ENCODE measurements at places on chromosomes 13 and 19.

DNA sequence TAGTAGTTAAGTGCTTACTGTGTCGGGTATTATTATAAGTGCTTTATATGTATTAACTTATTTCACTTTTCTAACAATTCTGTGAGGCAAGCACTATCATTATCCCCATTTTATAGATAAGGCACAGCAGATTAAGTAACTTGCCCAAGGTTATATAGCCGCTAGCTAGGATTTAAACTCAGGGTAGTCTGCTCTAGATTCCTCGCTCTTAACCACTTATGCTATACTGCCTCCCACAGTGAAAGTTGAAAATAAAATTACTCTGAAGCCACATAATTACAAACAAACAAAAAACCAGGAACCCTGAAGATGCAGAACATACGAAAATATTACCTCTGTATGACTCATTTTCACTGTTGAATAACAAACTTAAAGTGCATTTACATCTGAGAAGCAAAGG lies 3.9 kb downstream of the TEX30 start:
- DNase-seq = no peak

GRCh38 chr19:24004166-24004565 lies 82.8 kb upstream of the ZNF254 start:
- no peak for DNase-seq

- no peak for DNase-seq
These were observed 32.1 kb downstream of the PPP2R1A start for GRCh38 chr19:52221831-52222375.

GRCh38 chr13:31121379-31122140 lies 40.1 kb downstream of the HSPH1 start:
- DNase-seq = no peak

DNA sequence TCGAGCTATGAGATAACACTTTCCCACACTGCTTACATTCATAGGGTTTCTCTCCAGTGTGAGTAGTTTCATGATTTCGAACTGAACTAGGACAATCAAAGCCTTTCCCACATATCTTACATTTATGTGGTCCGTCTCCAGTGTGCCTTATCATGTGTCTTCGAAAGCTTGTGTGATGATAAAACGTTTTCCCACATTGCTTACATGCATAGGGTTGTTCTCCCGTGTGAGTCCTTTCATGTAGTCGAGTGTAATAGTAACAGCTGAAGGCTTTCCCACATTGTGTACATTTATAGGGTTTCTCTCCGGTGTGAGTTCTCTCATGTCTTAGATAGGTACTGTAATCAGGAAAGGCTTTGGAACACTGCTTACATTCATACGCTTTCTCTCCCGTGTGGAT lies 16.3 kb downstream of the ZNF823 start:
- no peak for DNase-seq

- no peak for DNase-seq
These were observed 8.4 kb upstream of the VSTM2B start for GRCh38 chr19:29517412-29517811.

DNA sequence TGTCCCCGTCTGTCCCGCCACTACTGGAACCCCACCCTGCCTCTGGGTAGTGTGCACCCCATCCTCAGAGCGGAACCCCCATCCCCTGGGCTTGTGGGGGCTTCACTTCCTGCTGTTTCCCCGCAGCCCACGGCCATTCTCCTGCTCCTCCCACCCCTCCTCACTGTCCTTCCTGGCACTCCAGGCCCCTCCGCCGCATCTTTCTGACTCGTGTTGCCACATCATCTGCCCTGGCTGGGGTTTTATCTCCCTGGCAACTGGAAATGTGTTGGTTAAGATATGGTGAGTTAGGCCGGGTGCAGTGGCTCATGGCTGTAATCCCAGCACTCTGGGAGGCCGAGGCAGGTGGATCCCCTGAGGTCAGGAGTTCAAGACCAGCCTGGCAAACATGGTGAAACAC lies 37.3 kb downstream of the KDM4B start:
- DNase-seq = no peak

GRCh38 chr13:39970177-39970846 lies 314.9 kb downstream of the COG6 start:
- no peak for DNase-seq

DNA sequence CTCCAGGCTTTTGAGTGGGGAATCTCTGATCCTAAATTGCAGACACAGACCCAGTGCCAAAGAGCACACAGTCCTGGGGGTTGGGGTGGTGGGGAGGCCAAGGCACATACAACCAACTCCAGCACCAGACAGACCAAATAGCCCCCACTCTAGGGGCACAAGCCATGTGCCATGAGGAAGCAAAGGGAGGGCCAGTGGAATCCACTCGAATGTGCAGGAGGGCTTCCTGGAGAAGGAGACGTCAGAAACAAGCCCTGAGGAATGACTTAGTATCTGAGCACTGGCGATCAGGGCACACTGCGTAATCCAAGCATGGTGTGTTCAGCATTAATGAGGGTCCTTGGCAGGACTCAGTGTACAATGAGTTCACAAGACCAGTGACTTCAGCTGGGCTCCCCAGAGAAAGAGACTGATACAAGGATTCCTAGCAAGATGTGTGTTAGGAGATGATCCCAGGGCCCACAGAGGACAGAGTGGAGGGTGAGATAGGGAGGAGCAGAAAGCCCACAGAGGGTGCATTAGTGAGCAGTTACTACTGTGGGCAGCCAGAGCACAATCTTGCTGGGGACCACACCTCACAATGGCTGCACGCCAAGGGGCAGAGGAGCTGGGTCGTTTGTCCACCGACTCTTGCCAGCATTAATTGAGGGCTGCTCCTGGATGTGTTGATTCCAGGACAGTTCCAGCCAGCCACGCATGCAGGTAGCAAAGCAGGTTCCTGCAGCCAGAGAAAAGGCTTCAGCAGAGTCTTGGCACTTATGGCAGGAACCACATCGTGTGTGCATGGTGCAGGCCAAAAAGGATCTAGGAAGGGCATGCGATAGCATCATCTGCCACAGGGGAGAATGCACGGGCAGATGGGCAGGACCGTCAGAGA lies 152.6 kb upstream of the VSTM2B start:
- DNase-seq = no peak

DNA sequence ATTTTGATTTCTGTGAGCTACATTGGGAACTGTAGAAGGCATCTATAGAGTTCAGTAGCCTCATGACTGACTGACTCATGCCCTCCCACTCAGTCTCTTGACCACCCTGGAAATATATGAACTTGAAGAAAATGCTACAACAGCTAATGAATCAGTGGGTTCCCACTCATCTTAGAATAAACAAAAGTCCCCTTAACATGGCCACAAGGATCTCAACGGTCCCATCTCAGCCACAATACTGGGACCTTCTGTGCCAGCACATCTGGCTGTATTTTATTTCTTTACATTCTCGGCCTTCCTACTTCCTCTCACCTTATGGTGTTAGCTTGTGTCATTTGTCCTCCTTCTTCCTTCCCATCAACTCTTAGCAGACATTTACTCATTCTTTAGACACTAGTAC lies 619.8 kb downstream of the DCT start:
- no peak for DNase-seq

GRCh38 chr13:43908156-43909126 lies 28.7 kb downstream of the LACC1 start:
- no peak for DNase-seq

DNA sequence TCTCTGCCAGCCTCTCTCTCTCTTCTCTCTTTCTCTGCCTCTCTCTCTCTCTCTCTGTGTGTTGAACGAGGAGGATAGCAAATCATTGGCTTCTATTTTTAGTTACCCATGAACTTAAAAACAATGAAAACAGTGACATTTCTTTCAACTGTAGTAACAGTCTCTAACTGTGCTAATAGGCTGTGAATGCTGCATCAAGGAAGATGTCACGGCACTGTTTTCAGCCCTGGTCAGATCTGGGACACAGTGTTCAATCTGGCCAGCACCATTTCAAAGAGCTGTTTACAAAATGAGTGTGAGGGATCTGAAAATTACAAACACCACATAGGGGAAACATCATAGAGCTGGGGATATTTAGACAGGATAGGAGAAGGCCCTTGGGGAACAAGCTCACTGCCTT lies 717.0 kb downstream of the FGF9 start:
- no peak for DNase-seq

DNA sequence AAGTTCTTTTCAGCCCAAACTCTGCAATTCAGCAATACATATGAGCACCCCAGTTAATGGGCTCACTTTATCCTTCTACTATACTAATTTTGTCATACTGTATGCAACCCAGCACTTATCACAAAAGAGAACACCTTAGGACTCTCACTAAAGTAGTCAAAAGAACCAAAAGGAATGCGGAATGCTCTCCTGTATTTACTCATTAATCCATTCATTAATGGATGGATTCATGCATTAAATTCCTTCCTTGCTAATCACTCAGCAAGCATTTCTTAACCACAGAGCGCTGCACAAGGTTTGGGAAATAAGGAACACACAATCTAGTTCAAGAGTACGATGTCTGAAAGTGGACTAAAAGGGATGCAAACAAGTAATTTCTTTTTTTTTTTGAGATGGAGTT lies 12.8 kb upstream of the DOCK9 start:
- DNase-seq = no peak

- no peak for DNase-seq
These were observed 12.9 kb upstream of the TMEM255B start for GRCh38 chr13:113746143-113746525.

DNA sequence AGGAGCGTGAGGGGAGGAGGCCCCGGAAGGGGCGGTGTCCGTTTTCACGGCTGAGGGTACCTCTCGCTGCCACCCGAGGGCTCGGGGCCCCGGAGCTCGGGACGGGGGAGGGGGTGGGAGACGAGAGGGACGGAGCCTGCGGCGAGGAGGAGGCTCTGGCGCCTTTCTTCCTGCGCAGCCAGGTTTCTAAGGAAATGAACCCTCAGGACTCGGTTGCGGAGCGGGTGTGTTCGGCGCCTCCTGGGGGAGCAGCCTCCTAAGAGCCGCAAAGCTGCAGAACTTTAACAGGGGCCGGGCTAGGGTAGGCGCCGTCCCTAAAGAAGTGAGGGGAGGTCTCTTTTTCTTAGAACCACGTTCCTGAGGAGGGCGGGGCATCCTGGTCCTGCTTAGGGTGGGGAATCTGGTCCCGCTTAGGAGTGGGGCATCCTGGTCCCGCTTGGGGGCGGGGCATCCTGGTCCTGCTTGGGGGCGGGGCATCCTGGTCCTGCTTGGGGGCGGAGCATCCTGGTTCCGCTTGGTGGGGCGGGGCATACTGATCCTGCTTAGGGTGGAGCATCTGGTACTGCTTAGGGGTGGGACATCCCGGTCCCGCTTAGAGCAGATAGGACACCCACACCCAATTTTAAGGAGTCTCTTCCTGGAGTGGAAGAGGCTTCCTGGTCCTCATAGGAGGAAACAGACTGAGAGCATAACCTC lies 6.2 kb downstream of the SYT5 start:
- DNase-seq = no peak

GRCh38 chr19:56670401-56670960 lies 1.1 kb downstream of the ZNF835 start:
- no peak for DNase-seq

GRCh38 chr13:36347531-36348210 lies 1.5 kb upstream of the SPART start:
- DNase-seq = no peak

DNA sequence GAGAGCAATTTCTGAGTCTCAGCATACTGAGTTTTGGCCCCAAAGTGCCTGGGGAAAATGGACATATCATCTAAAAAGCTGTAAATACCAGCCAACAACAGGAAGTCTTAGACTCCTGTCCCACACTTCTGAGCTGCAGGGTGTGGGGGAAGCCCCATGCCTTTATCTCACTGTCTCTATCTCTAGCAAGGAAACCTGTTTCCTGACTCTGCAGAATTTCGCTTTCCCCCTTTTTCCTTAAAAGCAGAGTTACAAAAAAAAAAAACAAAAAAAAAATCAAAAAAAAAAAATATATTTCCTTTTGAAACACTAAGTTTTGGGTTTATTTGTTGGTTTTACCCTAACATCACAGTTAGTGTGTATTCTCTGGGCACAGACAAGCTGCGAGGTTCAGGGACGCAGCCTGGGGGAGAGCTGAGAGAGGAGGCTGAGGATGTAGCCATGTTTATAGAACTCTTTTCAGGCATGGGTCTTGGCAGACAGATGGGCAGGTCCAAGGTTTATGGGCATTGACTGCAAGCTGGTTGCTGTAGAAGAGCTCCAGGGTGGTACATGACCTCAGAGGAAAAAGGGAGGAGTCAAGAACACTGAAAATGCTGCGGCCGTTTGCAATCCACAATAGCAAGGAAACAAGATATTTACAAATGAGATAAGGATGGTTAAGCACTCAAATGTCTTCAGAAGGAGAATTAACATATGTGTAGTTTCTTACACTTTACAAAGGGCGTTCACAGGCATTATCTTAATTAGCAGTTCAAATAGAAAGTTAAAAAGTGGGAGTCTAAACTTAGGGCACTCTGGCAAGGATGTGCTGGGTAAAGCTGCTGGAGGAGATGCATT lies 4.9 kb downstream of the MBNL2 start:
- no peak for DNase-seq

- DNase-seq = no peak
These were observed 20.6 kb upstream of the USP29 start for GRCh38 chr19:57099199-57099661.

DNA sequence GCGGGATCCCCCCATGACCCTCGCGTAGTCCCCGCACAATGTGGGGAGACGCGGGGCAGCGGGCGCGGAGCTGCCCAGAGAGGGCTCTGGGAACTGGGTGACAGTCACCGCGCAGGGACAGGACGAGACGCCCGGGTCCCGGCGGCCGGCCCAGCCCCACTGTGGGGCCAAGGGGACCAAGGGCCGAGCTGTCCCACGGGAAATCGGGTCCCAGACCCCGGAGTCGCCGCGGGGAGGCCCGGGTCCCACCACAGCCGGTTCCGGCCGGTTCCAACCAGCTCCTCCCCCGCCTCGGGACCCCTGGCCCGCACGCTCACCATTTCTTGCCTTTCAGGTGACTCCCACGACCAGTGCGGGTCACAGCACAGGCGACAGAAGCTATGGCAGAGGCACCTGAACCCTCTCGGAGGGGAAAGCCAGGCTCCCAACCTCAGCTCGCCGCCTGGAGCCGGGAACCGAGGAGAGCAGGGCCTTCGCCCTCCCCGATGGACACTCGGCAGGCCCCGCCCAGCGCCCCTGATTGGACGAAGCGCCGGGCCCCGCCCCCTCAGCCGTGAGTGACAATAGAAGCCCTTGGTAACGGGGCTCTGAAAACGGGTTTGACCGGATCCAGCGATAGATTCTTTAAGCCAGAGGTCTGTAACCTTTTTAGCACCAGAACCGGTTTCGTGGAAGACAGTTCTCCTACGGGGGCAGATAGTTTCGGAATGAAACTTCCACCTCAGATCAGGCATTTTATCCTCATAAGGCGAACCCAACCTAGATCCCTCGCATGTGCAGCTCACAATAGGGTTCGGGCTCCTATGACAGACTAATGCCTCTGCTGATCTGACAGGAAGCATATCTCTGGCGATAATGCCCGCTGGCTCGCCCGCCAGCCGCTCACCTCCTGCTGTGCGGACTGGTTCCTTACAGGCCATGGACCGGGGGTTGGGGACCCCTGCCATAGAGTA lies at the start of gene ZNF433:
ZNF433 (minus strand) TSS at position 460 of the 953 bp plus-strand sequence; CDS start at position 320, 140 bp downstream.
- DNase-seq = no peak
